ENCODE measurements at places on chromosomes 5 and 9. TPM values are rescaled to one million over a fixed set of nuclear protein-coding genes. Genes with fewer than 3 reads are reported as not detected.

LRRC19 gene
- 96.9 TPM for total RNA-seq

SCAMP1 gene
- total RNA-seq, result 23.5 TPM

FGD3 gene
- total RNA-seq, result 5.4 TPM

OBP2B gene
- total RNA-seq, result not detected

HEMGN gene
- not detected for total RNA-seq

F2RL2 gene
- 0.17 TPM for total RNA-seq

LURAP1L gene
- total RNA-seq, result 22.3 TPM

CDH6 gene
- total RNA-seq, result 0.81 TPM

DNA sequence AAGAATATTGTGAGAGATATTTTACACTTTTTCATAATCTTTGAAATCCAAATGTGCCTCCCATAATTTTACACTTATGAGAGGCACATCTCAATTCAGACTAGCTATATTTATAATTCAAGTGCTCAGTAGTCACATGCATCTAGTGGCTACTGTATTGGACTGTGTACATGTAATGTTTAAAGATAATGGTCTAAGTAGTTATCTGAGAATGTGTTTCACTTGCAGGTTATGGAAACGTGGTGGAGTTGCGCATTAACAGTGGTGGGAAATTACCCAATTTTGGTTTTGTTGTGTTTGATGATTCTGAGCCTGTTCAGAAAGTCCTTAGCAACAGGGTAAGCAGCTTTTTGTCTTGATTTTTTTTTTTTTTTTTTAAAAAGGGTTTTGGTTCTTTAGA is 28.8 kb downstream of the G3BP1 start:
- no peak for DNase-seq

- no peak for DNase-seq
These were observed 191.9 kb downstream of the FANCC start for GRCh38 chr9:95125652-95126051.

DNA sequence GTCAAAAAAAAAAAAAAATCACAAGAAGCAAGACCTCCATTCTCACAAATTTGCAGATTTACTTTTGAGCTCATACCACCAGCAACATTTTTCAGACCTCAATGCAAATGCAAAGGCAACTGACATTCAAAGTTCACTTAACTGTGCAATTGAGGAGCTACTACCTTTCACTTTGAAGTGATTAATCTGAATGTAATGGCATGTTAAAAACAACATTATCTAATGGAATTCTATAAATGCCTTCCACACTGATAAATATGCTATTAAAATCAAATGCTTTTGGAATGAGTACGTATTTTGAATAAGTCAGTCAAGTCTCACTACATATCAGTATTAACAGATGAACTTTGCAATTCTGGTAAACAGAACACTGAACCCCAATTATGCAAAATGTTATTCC is 32.3 kb downstream of the UBQLN1 start:
- DNase-seq, result no peak

- peak; percentile 34 for DNase-seq
These were observed 629 bp downstream of the CCNH start for GRCh38 chr5:87411973-87412629.

- DNase-seq, result no peak
These were observed 387.4 kb downstream of the CETN3 start for GRCh38 chr5:90022002-90022710.

DNA sequence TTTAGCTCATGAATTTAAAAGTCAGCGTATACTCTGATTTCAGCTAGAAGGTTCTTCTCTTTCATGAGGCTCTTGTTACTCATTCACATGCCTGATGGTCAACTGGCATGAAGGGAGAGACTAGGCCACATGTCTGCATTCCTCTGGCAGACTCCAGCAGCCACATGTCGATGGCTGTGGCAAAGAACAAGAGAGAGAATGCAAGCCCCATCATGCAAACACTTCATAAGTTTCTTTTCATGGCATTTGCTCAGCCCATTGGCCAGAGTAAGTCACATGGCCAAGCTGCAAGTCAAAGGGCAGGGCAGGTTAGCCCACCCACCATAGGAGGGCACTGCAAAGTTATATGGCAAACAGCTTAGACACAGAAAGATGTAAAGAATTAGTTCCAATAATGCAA is 5.4 kb downstream of the KCNV2 start:
- DNase-seq, result no peak

GRCh38 chr5:161697001-161697400 is 11.5 kb downstream of the GABRA6 start:
- DNase-seq, result no peak

DNA sequence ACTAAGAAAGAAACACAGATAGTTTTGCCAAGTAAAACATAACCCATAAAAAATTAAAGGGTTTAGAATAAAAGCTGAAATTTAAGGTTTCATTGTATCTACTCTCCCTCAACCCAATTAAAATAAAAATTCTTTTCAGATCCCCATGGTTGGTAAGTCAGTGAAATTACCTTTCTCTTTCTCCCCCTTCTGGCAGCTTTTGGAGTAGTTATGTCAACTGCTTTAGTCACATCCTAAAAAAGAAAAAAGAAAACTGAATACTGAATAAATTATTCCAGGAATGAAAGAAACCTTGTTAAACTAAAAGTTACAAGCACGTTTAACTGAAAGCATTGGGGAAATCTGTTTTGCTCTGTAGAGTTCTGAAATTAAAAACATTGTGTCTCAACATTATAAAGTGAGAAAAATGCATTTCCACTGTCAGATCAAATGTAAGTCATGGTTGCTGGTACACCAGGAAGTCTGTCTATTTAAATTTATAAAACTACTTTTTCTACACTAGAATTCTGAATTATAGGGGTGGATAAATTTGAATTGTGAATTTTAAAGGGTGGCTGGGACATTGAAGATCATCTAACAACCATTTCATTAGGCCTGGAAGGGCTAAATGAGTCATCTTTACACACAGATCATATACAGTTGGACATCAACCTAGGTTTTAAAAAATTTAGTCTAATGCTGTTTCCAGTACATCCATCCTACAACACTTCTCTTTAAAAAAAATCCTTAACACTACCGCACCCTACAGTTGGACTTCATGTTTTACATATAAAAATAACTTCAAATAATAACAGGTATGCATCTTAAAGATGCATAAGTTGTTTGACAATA is 24.7 kb downstream of the PSIP1 start:
- no peak for DNase-seq

DNA sequence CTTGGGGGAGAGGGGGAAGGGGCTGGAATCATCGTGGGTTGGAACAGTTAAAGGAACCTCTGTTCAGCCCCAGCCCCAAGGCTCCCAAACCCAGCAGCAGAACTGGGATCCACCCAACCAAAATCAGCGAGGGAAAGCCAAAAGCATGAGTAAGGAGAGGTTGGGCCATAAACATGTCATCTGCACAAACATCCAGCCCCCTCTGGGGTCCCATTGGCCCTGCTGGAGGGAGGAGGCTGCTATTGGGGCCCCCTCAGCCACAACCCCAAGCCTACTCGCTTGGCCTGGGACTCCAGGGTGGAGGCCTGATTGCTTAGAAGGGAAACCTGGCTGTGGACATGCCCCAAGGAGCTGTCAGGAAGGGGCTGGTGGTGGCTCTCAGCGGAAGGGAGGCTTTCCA is 154.9 kb downstream of the FGF18 start:
- DNase-seq, result no peak

GRCh38 chr5:79803007-79803406 is 113.4 kb downstream of the CMYA5 start:
- no peak for DNase-seq

DNA sequence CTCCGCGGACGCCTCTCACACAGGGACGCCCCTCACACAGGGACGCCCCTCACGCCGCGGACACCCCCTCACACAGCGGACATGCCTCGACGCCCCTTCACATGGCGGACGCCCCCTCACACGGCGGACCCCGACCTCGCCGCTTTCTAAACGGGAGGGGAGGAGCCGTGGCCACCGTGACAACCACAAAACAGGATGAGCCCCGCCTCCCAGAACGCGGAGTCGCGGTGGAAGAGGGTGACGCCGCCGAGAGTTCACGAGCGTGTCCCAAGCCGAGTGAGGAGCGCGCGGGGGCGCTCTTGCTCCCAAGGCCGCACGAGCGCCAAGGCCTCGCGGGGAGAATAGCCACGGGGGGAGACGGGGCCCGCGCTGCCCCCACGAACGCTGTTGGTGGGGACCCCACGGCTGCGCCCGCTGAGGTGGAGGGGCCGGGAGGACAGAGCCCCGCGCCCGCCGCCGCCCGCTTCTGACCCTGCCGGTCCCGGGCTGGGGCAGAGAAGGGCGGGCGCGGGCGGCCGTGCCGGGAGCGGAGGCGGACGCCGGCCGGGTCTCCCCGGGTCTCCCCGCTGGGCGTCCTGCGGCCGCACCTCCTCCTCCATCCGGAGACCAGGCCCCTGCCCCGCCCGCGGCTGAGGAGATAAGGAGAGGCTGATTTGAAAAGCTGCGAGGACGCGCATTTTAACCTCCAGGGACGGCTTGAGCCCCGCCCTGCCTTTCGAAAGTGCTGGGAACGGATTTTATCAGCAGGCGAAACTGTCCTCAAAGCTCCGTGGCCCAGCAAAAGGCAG is 3.9 kb upstream of the NKD2 start:
- DNase-seq, result peak; percentile 70

GRCh38 chr5:58462154-58462553 is 2.3 kb upstream of the PLK2 start:
- DNase-seq, result no peak

DNA sequence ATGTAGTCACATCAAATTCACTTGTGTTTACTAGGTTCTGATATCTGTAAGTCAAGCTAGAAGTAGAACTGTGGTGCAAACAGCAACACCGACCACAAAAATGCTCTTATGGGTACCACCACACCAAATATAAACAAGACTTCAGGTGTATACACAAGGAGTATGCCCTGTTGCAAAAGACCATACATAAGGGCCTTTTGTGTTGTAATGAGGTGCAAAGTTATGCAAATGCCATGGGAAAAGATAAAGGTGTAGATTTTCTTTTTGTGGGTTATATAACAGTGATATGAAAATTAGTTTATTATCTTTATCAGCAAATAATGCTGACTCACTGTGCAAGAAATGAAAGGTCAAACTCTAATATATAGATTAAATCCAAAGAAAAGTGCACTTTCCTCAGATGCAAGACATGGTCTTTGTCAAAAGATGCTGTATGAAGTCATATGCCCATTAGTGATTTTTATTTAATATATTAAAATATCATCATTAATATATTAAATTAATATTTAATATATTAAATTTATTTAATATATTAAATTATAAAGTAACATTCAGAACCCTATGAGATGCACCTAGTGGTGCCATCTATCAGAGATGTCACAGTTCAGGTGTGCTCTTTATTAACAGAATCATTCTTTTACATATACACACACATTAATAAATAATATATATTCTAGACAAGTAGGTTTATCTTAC is 26.7 kb upstream of the ALDH1A1 start:
- no peak for DNase-seq

GRCh38 chr9:5624655-5625054 is 4.3 kb upstream of the RIC1 start:
- DNase-seq, result no peak

DNA sequence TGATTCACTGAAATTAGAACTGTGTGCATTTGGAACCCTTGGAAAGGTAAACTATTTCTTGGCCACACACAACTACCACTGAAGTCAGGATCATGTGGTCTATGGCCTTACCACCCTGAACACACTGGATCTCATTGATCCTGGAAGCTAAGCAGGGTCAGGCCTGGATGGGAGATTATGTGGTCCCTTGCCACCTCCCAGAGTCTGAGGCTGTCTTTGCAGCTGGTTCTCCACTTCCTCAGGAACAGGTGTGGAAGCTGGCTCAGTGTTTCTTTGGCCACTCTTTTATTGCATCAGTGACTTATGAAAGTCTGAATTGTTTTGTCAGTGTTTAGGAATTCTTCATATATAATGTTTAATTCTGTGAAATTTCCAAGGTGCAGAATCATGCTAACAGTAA is 89.2 kb downstream of the TEK start:
- DNase-seq, result no peak

DNA sequence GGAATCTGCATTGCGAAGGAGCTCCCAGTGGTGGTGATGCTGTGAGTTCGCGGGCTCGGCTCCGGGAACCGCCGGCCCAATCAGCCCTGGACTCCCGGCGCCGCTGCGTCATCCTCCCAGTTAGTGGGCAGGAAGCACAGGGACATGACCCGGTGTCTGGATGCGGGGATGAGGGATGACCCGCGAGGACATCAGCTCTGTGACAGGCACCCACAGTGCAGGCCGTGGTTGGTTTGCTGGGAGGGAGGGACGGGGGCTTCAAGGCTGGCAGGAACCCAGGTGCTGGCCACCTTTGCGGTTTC is 996 bp downstream of the NXNL2 start:
- no peak for DNase-seq

DNA sequence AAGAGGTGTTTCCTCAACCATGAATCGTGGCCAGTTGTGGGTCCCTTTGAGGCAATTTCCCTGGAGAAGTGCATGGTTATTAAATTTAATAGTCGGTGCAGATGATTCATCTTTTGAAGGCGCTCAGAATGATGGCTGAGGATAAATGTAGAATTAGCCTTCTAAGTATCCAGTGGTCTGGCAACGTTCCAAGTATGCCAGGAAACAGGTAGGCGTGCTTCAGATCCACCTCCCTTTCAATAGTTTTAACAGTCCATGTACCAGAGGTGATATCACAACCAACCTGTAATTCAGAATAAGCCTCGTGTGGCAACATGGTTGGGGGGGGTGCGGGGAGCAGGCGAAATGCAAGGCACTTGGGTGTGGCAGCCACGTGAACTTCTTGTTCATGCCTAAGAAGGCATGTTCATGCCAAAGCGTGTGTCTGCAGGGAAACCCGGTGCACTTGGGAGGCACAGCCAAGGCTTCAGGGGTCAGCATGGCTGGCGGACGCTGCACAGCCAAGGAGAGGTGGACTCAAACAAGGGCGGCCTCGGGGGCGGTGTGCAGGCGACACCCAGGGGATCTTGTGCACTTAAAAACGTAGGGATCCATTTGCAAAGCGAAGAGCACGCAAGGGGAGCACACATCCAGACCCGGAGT is 5.2 kb upstream of the NKD2 start:
- DNase-seq, result peak; percentile 54

GRCh38 chr9:125479846-125480615 is 218.4 kb downstream of the GAPVD1 start:
- DNase-seq, result no peak
